ENCODE measurements at places on chromosomes 1 and 21. TPM values are rescaled to one million over a fixed set of nuclear protein-coding genes. Genes with fewer than 3 reads are reported as not detected.

GRCh38 chr1:229342656-229343569 lies at the start of gene CCSAP:
CCSAP (minus strand) TSS chr1:229343047; CDS start chr1:229342465, 582 bp downstream.
- DNase-seq = no peak

Gene MATN1
- 0.36 TPM for polyA plus RNA-seq

- no peak for DNase-seq
These were observed 211.1 kb downstream of the PBX1 start for GRCh38 chr1:164770131-164770529.

DNA sequence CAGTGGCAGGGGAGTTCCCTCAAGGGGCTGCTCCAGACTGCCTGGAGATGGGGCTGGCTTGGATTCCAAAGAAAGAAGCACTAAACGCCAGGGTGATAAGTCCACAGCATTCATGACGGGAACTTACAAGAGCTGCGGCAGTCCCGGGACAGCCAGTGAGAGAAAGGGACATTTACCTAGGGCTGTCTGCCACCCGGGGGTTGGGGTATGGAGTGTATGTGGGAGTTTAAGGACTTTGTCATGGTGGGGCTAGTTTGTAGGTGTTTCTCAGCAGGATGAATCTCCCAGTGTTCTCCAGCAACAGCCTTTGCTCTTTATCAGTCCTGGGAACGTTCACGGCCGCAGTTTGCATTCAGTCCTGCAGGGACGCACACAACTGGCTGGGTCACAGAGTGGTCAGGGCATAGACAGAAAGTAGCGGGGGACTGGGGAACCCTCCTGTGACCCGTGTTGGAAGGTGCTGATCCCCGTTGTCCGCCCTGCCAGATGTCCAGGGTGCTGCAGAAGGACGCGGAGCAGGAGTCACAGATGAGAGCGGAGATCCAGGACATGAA lies 41.4 kb upstream of the HMGN1 start:
- no peak for DNase-seq

Gene RPS6KA1
- polyA plus RNA-seq = 8.3 TPM

- peak; percentile 75 for DNase-seq
These were observed 43.2 kb downstream of the SLC44A3 start for GRCh38 chr1:94863297-94863911.

DNA sequence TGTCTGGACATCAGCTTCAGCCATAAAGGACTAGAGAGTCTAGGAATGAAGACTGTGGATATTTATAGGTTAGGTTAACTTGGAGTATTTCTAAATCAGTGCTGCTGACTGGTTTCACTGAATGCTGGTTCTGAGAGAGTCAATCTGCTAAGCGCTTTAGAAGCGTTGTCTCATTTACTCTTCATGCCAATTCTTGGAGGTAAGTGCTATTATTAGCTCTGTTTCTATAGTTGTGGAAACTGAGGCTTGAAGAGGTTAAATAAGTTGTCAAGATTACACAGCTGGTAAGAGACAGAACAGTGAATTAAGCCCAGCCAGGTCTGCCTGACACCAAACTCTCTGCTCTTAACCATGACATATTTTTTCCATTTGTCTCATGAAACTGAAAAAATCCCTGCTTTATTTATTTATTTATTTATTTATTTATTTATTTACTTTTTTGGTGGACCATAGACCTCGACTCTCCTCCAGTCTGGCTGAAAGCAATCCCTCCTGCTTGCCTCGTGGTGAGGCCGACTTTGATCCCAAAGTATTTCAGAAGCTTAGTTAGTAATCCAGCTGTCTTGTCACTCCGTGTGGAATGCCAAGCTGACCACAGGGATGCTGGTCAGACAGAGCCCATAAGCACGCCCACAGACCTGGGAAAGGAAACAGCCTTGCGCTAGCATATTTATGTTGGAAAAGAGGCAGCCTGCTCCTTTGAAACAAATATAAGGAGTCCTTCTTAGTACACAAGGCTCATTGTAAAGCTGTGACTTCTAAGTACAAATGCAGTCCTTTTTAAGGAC lies 16.9 kb downstream of the NTMT2 start:
- DNase-seq = peak; percentile 74

Gene TCEANC2
- polyA plus RNA-seq = 6.1 TPM

DNA sequence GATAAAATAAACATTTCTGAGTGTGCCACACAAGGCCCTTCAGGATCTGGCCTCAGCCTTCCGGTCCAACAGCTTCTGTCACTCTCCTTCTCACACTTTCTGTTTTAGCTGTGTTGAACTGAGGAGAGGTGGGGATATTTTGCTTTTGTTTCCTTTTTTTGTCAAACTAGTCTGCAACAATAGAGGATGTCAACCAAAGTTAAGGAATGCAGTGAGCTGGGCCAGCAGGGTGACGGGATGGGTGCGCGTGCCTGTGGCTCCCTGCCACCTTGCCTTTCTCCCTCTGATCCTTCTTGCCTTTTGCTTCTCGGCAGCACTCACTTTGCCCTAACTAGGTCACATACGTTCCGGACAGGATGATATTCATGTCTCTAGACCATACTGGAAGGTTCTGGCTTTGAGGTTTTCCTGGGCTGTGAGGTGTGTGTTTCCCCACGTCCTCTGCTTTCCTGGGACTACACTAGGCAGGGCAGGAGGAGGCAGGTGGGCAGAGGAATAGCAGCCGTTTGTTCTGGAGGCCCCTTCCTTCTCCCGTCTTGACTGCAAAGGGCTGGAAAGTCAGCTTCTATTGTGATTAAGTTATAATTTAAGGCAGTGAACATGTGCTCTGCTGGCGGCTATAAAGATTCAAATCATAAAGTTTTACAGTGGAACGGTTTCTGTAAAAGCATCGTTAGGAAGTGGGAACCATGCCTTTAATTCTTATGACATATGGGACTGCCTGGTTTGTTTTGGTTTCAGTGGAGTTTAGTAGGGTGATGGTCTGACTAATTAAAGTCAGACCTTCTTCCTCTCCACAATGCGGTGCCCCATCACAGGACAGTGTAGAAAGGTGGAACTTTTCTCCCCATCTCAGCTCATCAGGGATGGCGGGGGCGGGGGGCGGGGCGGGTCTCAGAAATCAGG lies 67.8 kb downstream of the RNF220 start:
- DNase-seq = peak; percentile 21

DNA sequence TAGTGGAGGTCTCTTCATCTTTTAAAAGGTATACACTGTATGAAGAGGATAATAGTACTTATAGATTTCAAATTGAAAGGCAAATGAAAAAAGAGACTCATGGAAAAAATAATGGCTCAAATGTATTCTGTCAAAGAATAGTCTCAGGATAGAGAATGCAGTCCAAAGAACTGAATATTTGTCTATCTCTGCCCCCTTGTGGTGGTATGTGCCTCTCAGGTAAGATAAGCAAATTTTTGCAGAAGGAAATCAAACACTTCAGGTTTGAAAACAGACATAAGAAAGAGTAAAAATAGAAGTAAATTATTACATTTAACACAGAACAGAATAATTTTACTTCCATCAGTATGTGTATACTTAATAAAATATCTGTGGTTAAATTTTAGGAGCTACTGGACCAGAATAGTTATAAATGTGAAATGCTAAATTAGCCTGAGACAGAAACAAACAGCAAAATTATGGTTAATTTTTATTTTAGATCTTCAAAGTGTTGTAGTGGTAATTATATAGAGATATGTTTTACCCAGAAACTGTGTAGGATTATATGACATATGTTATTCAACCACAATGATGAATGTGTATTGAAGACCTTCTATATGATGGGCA lies 164.4 kb upstream of the PALMD start:
- peak; percentile 83 for DNase-seq

DNA sequence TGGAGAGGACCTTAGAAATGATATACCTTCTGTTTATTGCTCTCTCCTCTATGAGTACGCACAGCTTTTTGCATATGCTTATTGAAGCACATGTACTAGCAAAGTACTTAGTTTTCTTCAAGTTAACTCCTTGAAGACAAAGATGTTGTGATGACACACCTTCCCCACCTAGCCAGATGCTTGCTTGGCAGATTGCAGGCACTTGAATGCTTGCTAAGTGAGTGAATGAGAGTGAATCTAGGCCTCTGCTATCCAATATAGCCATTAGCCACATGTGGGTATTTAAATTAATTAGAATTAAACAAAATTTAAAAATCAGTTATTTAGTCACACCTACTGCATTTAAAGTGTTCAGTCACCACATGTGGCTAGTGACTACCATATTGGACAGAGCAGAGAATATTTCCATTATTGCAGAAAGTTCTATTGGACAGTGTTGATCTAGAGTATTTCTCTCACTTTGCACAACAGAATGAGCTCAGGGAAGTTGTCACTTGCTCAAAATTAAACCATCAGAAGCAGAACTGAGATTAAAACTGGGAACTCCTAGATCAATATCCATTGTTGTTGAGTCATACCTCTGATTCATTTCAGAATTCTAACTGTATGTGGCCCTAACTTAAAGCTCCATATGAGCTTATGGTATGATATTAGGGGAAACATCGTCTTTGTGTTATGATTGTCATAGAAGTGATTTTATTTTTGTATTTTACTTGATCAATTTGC lies 8.6 kb upstream of the EEIG2 start:
- DNase-seq = no peak

DNA sequence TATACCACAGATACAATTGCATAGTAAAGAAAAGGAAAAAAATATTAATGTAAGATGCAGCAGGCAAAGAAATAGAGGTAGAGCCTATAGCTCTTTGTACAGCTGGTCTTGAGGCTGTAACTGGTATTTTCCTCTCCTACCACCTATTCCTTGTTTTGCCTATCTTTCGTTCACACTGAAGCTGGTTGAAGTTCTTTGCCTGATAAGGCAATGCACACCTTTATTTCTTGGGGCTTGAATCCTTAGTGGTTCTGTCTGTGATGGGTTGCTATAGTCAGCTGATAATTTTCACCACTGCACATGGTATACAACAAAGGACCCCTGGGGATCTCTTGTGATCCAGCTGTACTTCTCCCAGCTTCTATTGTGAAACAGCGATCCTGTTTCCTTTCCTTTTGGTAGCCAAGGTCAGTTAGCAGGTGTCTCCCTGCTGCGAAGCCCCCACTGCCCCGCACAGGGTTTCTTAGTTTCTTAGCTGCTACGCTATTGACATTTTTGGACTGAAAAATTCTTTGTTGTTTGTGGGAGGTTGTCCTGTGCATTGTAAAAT lies 9.9 kb upstream of the TSNAX start:
- DNase-seq = no peak

Gene FMN2
- polyA plus RNA-seq = 0.92 TPM

GRCh38 chr1:99652881-99653281 lies 7.0 kb downstream of the PALMD start:
- DNase-seq = no peak

GRCh38 chr1:91325456-91325855 lies 79.2 kb downstream of the HFM1 start:
- DNase-seq = no peak

Gene NEXN
- polyA plus RNA-seq = 373 TPM

Gene LRRC71
- 1.1 TPM for polyA plus RNA-seq

DNA sequence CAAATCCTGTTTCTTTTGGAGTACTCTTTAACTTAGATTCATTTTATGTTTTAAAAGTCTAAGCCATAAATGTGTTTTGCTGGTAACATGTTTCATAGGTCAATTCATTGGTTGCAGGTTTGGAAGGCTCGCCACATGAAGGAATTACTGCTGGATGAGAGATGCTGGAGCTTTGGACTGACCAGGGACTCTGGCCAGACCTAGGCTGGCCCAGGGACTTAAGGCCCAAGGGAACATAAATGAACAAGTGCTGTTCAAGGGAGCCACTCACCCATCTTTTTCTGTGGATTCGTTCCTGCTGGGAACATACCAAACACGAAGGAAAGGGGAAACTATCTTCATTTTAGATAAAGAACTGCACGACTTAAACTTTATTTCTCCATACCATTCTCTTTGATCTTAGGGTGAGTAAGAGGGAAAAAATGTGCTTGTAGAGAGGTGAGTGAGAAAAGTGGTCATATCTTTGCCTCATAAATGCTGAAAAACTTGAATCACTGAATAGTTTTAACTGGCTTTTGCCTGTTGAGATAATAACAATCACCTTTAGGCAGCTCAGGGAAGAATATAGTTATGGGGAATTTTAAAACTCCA lies 15.3 kb upstream of the SHCBP1L start:
- no peak for DNase-seq

Gene DNASE2B
- polyA plus RNA-seq = not detected

DNA sequence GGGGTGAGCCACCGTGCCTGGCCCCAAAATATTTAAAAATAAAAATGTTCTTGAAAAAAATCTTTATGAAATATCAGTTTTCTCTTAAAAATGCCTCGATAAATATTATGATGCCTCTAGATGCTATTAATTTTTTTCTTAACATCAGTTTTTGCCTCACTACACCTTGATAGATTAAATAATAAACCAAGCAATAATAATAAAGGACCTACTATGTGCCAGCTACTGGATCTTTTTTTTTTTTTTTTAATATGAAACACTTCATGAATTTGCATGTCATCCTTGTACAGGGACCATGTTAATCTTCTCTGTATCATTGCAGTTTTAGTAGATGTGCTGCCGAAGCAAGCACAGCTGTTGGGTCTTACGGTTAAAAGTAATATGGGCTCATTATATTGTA lies 17.5 kb upstream of the TBX19 start:
- DNase-seq = no peak

DNA sequence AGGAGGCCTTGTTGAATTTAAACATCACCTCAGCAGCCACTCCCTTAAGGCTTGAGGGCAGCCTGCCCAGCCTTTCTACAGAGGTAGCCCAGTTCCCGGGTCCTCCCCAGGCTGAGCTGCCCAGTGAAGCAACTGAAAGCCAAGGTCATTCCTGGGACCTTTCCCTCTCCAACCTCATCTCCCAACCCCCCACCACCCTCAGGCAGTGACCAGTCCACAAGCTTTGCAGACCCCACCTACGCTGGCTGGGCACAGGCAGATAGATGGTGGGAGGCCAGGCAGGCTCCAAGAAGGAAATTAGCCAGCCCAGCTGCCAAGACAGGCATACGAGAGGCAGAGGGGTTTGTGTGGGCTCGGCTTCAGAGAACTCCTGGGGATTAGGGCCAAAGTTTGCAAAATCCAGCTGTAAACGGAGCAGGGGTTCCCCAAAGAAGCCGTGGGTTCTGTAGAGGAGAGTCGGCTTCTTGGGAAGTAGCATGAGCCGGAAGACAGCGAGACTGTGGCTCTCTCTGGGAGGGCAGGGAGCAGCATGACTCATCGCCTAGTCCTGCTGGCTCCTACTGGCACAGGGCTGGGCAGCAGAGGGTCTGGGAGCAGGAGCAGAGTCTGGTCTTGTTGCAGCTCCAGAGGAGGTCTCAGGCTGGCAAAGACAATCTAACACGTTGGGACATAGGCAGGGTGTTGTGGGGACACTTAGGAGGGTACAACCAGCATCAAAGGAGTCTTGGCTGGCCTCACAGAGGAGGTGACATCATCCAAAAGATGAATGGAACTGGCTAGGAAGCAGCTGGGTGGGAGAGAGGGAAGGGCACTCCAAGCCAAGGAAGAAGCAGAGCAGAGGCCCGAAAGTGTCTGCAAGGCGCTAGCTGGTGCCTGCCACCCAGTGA lies 2.8 kb upstream of the ZC3H12A start:
- no peak for DNase-seq

DNA sequence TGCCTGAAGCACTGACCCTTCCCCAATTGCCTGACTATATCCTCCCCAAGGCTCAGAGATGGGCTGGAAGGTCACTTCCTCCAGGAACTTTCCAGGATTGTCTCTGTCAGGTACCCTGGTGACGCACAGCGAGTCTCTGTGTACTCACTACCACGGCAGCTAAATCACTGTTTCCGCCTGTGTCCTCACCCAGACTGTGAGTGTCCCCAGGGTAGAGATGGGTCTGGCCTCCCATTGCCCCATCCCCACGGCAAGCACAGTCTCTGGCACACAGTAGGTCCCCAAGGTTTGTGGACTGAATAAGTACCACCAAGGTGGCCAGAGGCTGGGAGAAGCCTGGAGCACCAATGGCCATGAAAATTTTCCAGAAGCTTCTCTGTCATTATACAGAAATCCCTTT lies 93.8 kb upstream of the RUNX3 start:
- DNase-seq = no peak

- DNase-seq = no peak
These were observed 106.4 kb downstream of the TBX19 start for GRCh38 chr1:168386949-168387586.

Gene SF3B4
- polyA plus RNA-seq = 37.1 TPM

Gene IRF6
- polyA plus RNA-seq = 0.68 TPM
